ENCODE measurements at places on chromosomes 3 and 15.
A peak's percentile ranks its signal among the peaks of the same experiment; 100 is the strongest.

GRCh38 chr15:100588638-100589242 is 13.2 kb downstream of the LINS1 start:
- DNase-seq: no peak

- DNase-seq: no peak
These were observed 73.5 kb upstream of the SCN5A start for GRCh38 chr3:38722781-38723568.

- no peak for DNase-seq
These were observed 62.2 kb downstream of the PLCH1 start for GRCh38 chr3:155682426-155683343.

DNA sequence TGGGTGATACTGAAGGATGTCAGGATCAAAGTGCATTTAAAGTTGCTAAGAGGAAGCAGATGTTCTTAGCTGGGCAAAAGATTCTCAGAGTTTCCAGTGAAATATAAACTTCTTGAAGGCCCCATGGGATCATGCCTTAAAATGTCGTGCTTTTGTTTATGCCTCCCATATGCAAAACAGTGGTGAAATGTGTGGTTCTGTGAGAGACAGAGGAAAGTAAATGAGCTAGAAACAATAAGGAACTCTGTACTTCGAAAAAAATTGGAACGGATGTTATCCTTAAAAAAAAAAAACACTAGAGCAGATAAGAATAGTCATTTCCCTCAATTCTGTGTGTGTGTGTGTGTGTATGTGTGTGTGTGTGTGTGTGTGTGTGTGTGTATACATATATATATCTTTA is 497.0 kb upstream of the TBL1XR1 start:
- no peak for DNase-seq

- DNase-seq: no peak
These were observed 72.1 kb upstream of the ACAD9 start for GRCh38 chr3:128807186-128807830.

- no peak for DNase-seq
These were observed 18.7 kb upstream of the BCL2A1 start for GRCh38 chr15:79989682-79990081.

- DNase-seq: no peak
These were observed 744.0 kb upstream of the SGO1 start for GRCh38 chr3:20930034-20930433.

DNA sequence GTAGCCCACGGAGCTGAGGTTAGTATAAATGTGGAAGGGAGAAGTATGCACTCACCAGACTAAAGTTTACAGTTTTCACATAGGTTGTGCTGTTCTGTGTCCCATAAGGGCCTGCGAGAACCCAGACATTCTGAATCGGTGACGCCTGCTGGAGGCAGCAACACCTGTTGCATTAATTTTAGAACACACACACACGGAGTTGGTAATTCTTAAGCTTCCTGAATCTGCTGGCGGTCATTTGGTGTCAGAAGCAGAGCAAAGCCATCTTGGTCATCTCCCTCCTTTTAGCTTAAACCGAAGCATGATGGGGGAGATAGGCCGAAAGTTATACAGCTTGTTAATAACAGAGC is 41.1 kb upstream of the AP3B2 start:
- DNase-seq: no peak

GRCh38 chr15:68783226-68784058 is 37.3 kb downstream of the ANP32A start:
- DNase-seq: peak; percentile 54

DNA sequence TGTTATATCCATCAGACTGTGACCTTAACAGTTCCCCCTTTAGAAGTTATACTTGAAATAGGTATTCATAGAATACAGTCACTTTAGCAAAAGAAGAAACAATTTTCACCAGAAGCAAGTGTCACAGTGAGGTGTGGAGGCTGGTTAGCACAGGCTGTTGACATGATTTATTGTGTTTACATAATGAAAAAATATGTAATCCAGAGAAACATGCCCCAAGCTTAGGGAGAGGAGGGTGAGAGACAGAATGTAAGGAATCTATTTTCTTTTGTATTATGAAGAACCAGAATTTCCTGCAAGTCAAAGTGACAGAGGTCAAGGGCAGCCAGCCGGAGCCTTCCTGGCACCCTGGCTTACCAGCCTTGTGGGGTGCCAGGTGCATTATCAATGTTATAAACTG is 4.0 kb downstream of the IL12A start:
- DNase-seq: no peak

GRCh38 chr15:40578892-40579291 is 9.8 kb downstream of the RPUSD2 start:
- DNase-seq: no peak

- DNase-seq: no peak
These were observed 322.6 kb upstream of the FRG2C start for GRCh38 chr3:75341324-75342067.

- DNase-seq: no peak
These were observed 610.0 kb upstream of the ZNF385D start for GRCh38 chr3:22360970-22361369.

- no peak for DNase-seq
These were observed 2.8 kb downstream of the SEMA4B start for GRCh38 chr15:90203922-90204321.

- no peak for DNase-seq
These were observed 30.6 kb downstream of the SNRK start for GRCh38 chr3:43316783-43317460.

DNA sequence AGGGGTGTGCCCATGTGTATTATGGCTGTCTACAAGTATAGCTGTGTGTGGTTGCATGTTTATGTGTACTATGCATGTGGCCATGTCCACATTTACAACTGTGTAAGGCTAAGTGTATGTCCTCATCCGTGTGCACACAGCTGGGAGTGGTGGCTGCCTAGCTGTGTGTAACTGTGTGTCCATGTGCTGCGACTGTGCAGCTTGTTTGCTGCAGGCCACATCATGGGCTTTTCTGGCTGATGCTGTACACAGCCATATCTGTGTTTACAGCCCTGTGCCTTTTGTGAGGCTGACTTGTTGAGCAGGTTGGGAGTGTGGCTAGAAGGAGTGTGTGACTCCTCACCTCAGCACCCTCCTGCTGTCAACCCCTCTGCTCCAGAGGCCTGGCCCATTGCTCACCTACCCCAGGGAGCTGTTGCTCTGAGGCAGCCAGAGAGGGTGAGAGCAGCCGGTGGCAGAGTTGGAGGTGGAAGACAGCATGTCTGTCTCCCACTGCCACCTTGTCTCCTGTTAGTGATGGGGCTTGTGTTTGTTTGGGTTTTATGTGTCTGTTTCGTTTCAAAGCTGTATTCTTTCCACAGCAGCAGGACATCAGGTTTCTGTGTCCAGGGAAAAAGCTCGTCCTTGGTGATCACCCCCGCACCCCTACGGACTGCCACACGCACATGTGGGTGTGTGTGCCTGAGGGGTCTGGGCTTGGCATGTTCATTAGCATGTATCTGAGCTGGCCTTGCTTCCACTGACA is 1.4 kb upstream of the GRM2 start:
- DNase-seq: no peak

- no peak for DNase-seq
These were observed 688.8 kb upstream of the CCDC54 start for GRCh38 chr3:106688464-106688863.

DNA sequence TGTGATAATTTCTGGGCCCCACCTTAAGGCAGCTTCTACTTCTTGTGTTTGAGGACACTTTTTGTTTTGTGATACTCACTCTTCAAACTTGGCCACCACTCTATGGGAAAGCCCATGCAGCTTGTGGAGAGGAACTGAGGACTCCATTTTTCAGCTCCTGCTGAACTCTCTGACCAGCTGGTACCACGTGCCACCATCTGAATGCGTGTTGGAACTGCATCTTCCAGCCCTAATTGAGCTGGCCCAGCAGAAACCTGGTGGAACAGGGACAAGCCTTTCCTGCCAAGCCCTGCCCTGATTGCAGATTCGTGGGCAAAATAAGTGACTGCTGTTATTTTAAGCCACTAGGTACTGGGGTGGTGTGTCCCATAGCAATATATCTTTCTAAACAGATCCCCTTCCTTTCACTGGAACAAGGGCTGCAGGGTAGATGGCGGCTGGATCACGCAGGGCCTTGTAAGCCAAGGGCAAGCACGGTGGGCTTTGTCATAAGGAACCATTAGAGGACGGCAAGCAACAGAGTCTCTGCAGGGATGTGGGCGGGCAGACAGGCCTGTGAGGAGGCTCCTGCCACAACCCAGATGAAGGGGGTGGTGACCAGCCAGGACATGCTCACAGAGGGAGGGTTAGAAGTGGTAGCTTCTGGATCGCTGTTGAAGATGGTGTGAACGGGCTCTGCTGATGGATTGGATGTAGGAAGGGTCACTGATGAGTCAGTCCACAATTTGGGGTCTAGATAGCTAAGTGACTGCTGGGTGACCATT is 9.5 kb downstream of the H1-8 start:
- no peak for DNase-seq

GRCh38 chr3:106263546-106263945 is 394.7 kb upstream of the CBLB start:
- DNase-seq: no peak
